ENCODE measurements at places on chromosomes 6 and 20.

GRCh38 chr6:165163519-165163918 is 145.9 kb downstream of the C6orf118 start:
- DNase-seq: no peak

GRCh38 chr6:551405-551804 is 105.5 kb downstream of the HUS1B start:
- no peak for DNase-seq

DNA sequence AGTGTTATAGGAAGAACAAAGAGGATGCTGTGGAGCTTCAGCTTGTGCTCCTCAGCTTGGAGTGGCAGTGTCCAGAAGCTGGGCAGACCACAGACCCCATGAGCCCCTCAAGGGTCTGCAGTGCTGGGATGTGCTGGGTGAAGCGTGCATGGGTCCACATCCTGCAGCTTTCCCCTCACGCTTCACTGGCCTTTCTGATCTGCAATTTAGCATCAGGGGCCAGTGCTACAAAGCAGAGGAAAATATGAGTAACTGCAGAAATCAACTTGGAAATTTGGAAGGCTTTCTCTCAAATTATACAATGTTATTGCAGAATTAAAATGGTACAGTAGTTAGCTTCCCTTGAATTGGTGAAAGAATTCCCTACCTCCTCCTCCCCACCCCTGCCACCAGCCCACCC is 10.1 kb downstream of the SLC17A4 start:
- no peak for DNase-seq

DNA sequence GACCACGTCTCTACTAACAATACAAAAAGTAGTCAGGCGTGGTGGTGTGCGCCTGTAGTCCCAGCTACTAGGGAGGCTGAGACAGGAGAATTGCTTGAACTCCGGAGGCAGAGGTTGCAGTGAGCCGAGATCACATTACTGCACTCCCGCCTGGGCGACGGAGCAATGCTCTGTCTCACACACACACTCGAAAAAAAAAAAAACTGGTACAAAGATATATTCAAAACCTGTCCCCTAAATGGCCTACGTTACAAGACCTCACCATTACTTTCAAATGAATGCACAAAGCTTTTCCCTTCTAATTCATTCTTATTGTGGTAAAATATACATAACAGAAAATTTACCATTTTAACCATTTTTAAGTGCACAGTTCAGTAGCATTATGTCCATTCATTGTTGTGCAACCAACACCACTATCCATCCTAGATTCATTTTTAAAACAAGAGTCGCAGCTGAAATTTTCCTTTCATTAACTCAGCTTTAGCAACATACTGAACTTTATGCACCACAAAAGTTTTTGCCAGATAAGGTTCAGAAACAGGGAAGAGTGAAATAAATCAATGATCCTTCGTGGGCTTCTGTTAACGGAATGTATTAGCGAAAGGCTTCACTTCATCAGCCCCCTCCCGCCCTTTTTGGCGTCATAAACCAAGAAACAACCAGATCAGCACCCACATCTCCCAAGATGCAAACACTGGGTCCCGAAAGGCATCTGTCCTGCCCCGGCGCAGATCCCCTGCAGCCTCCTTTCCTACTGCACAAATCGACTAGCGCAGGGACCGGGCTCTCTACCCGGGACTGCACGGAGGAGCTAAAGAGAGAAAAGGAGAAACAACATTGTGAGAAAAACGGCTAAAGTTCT is 825 bp upstream of the FAM135A start:
- no peak for DNase-seq

GRCh38 chr6:108589244-108589791 is 28.6 kb downstream of the FOXO3 start:
- DNase-seq: peak; percentile 91

DNA sequence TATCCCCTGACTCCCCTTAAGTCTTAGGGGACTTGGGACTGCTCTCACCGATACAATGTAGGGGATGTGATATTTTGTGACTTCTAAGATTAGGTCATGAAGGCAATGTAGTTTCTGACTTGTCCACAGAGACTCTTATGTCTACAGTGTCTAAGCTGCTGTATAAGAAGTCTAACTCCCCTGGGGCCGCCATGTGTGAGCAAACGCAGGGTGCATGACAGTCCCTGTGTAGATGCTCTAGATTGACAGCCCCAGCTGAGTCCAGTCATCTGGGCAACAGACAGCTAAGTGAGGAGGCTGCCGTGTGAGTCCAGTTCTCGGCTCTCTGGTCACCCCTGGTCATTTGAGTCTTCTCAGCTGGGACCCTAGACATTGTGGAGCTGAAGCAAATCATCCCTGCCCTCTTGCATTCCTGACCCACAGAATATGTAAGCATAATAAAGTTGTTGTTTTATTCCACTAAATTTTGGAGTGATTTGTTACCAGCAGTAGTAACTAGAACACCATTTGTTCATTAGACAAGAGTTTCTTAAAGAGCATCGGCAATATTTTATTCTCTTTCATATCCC is 743.3 kb upstream of the CHD6 start:
- no peak for DNase-seq

DNA sequence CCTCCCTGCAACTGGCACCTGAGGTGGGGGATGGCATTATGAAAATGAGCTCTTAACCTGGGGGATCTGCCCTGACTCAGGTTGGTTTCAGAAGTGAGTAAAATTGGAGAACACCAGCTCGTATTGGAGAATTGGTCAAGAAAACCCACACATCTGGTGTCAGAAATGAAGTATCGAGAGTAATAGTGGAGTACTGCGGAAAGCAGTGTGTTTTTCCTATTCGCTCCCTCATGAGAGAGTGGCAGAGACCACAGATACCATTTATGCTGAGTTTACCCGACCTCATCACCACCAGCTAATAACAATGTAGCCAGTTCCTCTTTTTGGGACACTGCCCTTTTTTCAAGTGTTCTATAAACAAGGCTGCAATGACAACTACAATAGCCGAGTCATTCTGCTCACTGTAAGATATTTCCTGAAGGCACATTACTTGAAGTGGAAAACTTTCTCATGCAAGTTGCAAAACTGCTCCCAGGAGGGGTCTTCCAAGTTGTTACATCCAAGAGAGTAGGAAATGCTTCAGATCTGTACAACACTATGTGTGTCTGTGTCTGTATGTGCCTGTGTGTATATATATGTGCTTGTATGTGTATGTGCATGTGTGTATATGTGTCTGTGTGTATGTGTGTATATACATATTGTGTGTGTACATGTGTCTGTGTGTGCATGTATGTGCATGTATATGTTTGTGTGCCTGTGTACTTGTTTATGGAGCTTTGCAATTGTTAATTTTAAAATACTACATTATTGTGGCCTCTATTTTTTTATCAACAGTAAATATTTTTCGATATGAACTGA is 106.0 kb upstream of the CST7 start:
- no peak for DNase-seq

GRCh38 chr6:124670801-124671200 is 291.4 kb upstream of the RNF217 start:
- no peak for DNase-seq

DNA sequence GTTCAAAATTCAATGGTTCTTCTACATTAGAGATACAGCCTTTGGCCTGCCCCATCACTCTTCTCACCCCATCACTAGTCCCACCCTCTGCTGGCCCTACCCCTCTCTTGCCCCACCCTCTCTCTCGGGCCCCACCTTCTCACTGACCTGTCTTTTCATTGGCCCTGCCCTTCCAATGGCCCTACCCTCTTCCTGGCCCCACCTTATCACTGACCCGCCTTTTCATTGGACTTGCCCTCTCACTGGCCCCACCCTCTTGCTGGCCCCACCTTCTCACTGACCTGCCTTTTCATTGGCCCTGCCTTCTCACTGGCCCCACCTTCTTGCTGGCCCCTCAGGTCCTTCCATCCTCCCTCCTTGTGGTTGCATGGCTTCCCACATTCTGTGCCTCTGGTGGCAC is 107.2 kb upstream of the PLEKHG1 start:
- DNase-seq: no peak

DNA sequence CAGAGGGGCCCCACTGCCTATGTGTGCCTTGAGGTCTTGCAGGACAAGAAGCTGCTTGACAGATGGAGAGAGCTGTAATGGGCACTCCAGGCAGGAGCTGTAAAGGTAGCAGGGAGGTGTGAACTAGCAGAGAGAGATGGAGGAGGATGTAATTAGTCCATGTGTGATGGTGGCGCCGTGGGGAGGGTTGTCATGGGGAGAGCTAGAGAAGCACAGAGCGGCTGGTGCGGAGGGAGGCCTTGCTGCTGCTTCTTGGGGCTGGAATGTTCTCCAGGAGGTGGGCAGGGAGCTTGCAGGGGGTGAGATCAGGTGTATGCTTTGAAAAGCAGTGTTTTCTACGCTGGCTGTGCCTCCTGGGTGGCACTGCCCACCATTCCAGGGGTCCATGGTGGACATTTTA is 32.1 kb downstream of the APCDD1L start:
- peak; percentile 23 for DNase-seq

DNA sequence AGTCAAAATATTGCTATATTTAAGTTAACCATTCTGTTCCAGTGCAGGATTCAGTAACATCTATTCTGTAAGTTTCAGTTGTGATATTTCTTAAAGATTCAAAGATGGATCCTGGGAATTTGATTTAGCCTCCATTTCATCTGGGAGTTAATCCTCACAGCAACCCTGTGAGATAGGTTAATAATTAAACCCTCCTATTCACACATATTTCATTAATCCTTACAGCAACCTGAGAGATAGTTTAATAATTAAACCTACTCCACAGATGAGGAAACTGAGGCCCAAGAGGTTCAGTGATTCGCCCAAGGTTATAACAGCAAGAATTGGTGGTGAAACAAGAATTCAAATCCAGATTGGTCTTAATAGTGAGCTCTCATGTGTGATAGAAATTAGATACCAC is 10.9 kb upstream of the ZBTB2 start:
- no peak for DNase-seq

DNA sequence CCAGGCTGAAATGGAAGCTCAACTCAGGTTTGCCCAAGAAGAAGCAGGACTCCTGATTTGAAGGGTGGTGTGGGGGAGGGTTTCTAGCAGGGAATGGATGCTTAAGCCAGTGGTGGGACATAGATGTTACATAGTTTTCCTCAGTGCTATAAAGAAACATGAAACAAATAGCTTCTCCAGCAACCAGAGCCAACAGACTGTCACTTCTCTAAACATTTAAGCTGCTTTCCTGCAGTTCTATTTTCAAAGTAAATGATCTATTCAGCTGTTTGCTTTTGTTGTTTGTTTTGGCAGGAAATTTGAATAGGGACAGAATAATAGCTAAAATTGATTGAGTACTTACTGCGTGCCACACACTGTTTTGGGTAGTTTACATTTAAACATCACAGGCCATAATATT is 169.0 kb downstream of the UST start:
- no peak for DNase-seq

DNA sequence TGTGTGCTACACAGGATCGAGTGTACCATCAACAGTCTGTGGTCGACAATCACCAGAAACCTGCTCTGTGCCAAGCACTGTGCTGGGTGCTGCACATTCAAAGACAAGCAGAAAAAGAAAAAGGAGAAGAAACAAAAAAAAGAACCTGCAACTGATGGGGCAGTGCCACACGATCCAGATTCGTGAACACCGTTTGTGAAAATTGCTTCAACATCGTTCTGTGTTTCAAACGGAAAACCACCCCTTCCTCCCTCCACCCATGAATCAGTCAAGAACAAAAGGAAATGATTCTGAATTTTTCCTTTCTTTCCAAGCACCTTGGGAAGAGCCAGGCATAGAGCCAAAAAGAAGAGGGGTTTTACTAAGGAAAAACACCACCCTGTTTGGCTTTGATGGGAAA is 129.2 kb upstream of the ARID1B start:
- no peak for DNase-seq

DNA sequence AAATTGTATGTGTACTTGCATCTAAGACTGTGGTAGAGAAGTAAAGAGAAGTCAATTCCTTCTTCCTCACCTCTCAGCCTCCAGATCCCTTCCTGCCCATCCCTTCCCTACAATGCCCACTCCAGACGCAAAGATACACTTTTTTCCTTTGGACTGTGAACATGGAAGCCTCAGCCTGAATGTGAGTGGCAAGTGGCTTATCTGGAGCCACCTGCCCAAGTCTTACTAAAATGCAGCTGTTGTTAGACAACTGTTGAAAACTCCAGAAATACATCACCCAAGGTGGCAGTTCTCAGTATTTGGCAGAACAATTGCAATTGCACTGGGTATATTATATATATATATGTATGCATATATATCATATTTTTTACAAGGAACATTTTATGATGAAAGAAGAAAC is 7.5 kb downstream of the VGLL2 start:
- DNase-seq: no peak

- no peak for DNase-seq
Measured at GRCh38 chr6:50096296-50096695, 46.6 kb upstream of the DEFB112 start.

GRCh38 chr20:45060294-45060693 is 40.6 kb downstream of the KCNS1 start:
- no peak for DNase-seq

- DNase-seq: no peak
Measured at GRCh38 chr20:21505810-21506530, 7.9 kb downstream of the NKX2-2 start.

GRCh38 chr20:61445138-61445537 is 193.1 kb downstream of the CDH4 start:
- DNase-seq: no peak

GRCh38 chr20:38205001-38205400 is 39.9 kb upstream of the TGM2 start:
- DNase-seq: no peak

- no peak for DNase-seq
Measured at GRCh38 chr20:8568075-8568474, 436.0 kb downstream of the PLCB1 start.

GRCh38 chr6:26350858-26351543 is 14.0 kb upstream of the BTN3A2 start:
- no peak for DNase-seq

GRCh38 chr20:3781153-3781910 is at the start of gene SPEF1:
Gene SPEF1 (minus strand): TSS chr20:3781448. CDS start chr20:3781287, 161 bp downstream.
- DNase-seq: no peak

DNA sequence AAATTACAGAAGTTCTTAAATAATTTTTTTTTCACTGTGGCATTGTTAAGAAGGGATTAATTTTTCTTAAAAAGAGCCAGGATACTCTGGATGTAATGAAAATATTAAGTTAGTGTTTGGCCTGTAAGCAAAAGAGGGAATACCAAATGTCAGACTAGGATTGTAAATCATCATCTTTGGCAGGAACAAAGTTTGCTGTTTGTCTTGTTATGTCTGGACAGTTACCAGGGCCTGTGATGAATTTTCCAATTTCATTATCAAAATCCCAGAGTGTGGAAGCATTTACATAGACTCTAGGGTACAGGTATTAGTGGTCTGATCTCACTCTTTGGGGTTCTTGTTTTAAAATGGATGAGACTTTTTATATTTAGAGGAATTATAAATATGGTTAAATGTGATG is 26.1 kb downstream of the CEP57L1 start:
- DNase-seq: no peak

- DNase-seq: peak; percentile 63
Measured at GRCh38 chr20:62363920-62364851, 2.9 kb downstream of the LAMA5 start.

DNA sequence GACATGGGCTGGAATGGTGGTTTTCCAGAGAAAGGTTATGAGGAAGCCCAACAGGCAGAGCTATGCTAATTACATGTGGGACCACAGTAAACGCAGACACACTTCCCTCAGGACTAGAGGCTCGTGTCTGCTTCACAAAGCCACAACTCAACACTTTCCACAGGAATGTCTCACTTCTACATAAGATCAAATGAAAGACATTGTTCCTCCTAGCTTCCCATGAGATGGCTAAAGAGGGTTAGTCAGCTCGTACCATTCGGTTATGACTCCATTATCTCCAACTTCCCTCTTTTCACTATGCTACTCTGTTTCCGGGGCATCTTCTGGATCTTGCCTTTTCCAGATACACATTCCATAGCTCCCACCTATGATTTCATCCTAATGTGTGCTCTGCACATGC is 29.1 kb upstream of the ZC3H12D start:
- no peak for DNase-seq
